ENCODE measurements at places on chromosomes 2 and 18.

DNA sequence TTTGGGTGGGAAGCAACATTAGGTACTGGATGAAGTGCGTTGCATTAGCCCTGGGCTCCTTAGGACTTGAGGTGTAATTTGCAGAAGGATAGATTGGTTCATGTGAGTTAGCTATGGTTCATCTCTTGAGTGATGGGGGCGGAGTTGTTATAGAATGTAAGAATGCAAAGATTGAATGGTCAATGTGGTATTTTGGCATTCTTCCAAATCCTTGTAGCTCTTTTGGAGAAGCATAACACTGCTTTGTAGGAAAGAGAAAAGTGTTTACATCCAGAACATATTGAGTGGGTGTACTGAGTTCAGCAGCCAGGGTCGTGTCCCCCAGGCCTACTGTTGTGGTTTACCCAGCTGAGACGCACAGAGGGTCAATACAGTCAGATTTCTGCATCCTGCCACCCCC lies 173.5 kb downstream of the FMNL2 start:
- peak; percentile 25 for DNase-seq

DNA sequence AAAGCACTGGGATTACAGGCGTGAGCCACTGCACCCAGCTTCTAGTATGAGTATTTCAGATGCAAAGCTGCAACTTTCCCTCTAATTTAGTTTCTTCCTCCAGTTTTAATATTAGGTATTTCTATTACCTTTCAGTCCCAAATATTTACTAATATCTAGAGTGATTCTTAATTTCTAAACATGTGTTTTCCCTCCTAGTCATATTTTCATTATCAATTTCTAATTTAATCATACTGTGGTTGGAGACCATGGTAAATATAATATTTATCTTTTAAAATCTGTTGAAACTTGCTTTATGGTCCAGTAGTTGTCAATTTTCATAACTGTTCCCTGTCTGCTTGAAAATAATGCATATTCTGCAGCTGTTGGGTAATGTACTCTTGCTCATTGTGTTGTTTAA lies 245.9 kb upstream of the REV1 start:
- no peak for DNase-seq

- peak; percentile 96 for DNase-seq
These were observed 56.3 kb upstream of the SMAD2 start for GRCh38 chr18:47986620-47987387.

DNA sequence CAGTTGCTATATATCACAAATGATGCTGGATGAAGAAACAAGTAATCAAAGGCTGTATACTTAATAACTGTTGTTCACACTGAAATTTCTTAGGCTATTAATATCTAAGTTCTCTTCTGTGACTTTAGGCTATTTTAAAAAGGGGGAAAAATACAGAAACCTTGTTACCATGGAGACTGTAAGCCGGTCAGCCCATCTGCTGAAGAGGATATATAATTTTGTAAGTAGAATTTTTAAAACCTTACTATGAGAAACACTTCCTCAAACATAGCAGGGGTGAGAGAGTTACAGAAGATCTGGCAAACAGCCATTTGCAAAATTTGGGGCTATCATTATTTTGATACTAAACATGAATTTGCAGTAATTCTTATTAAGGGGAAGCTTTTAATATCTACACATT lies 27.8 kb downstream of the CACNB4 start:
- no peak for DNase-seq

DNA sequence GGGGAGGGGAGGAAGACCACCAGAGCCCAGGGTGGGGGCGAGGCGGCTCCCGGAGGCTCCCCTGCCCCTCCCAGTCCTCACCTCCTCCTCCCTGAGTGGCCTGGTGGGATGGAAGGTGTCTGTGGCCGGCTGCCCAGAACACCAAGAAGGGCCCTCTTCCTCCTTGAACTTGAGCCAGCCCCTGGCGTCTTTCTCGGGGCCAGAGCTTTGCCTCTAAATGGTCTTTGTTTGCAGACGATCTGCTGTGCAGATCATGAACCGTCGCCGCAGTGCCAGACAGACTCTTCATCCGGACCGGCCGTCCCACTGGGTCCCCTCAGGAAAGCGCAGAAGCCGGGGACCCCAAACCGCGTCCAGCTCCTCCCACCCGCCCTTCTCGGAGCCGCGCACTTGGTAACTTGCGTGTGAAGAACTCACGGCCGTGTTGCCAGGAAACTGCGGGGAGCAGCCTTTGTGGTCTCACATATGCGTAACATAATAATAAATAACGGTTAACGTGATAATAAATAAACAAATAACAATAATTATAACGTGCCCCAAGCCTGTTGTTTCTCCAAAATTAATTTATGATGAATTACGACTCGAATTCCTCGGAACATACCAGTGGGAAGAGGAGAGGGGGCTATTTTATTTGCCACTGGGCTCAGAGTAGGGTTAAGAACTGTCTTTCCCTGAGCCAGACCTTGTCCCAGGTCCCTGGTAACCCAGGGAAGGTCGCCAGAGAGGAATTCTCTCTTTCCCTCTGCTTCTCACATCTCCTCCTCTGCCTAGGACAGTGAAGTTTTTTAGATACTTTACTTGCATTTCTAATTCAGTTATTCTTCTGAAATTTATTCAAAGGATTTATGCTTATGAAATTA lies 41.0 kb downstream of the PTGR3 start:
- DNase-seq = peak; percentile 89

- no peak for DNase-seq
These were observed 64.9 kb upstream of the STPG4 start for GRCh38 chr2:47219970-47220369.

DNA sequence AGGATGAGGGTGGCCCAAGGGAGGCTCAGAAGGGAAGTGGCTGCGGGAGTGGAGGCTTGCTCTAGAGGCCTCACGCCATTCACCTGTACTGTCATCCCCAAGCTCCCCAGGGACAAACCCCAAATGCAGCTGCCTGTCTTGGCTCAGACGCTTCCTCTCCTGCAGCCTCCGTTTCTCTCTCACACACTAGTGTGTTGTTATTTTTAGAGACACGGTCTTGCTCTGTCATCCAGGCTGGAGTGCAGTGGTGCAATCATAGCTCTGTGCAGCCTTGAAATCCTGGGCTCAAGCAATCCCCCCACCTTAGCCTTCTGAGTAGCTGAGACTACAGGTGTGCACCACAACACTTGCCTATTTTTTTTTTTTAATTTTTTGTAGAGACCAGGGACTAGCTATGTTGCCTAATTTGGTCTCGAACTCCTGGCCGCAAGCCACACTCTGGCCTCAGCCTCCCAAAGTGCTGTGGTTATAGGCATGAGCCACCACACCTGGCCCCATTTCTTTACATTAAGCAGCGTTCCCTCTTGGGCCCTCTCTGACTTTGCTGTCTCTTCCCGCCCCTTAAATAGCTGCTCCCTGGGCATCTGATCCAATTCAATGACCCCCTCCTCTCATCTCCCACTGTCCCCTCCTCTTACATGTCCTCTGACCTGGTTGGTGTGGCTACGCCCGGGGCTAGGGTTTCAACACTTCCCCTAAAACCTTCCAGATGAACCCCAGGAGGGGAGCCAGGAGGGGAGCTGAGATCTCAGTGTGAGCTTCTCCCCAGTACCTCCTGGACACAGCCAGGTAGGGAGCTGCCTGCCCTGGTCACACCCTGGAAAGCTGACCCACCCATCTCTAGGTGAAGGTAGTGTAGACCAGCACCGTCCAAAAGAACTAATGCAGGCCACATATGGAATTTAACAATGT lies 24.0 kb upstream of the LOXHD1 start:
- DNase-seq = no peak

DNA sequence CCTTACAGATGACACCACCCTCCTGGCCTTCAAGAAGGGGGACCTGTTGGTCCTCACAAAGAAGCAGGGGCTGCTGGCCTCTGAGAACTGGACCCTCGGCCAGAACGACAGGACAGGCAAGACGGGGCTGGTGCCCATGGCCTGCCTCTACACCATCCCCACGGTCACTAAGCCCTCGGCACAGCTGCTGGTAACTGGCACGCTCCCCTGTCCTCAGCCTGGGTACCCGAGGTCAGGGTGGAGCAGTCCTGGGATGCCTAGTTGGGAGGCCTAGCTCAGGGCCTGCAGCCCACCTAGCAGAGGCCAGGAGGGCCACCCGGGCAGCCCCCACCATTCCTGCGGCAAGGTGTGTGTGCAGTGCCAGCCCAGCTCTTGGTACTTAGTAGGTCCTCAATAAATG lies 16.3 kb upstream of the GPR17 start:
- no peak for DNase-seq

DNA sequence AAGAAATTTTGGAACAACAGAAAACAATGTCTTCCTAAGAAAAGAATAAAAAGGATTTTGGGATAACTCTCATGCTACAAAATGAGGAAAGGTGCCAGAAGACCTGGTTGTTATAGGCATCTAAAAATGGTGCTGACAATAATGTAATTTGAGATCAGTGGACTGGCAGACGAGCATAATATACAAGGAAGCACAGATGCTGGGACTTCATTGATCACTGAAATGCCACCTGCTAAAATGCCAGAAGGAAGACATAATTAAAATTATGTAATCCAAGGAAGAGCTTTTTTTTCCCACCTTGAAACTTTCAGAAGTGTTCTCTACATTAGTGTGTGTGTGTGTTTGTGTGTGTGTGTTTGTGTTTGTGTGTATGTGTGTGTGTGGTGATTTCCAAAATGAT lies 535.9 kb downstream of the XIRP2 start:
- DNase-seq = peak; percentile 13

Measured in NCI-H69 (cell line).